ENCODE measurements at places on chromosomes 3 and 15. TPM values are rescaled to one million over a fixed set of nuclear protein-coding genes. Genes with fewer than 3 reads are reported as not detected.

DNA sequence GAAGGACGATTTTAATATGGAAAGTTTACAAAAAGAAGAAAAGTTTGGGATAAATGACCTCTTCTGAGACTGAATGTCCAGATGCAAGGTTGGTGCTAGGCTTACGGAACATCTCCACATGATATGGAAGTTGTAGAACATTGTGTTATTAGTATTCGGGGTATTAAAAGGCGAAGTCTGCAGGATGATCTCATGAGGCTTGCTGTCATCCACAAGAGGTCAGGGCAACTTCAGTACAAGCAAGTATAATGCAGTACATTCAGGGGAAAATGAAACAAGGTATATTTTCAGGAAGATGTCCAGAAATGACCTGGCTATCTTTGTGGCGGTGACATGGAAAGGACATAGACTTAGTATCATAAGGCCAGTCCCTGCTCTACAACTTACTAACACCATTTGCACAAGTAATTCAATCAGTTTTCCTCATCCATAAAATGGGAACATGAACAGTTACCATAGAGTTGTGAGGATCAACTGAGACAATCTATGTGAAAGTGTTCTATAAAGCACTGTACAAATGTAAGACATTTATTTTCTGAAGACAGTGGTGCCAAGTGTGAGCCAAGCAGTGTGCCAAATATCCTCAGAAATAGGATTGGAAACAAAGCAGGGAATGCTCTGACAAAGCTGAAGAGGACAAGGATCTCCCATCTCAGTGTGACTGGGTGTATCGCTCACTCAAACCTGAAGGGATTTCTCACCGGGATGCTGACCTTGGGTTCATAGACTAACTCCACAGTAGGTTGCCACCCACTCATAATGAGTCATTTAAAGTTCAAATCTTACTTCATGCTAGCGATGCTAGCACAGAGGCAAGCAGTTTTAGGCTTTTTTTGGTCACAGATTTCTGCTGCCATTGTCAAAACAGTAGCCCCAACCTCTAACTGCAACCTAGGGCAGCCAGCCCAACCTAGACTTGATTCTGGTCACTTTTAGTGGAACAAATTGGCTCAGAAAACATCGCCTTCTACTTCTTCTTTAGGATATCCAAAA, 118.3 kb downstream of the TIGIT start:
- no peak for DNase-seq

DNA sequence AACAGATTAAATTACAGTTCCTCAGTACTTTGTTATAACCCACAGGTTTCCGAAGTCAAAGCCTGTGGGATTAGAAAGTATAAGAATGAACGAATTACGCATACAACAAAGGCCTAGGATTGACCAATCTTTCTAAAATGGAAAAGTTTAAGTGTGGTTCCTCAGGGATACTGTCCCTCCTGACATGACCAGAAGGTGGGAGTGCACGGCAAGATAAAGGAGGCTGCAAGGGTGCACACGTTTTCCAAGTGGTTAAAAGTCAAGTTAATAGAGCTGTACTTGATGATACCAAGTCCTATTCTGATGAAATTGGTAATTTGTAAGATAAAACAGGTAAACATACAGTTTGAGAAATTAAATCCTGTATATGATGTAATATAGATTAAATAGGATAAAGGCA, 96.2 kb downstream of the ALDH1A2 start:
- no peak for DNase-seq

FBLN2 gene
- 5.3 TPM for total RNA-seq

DNA sequence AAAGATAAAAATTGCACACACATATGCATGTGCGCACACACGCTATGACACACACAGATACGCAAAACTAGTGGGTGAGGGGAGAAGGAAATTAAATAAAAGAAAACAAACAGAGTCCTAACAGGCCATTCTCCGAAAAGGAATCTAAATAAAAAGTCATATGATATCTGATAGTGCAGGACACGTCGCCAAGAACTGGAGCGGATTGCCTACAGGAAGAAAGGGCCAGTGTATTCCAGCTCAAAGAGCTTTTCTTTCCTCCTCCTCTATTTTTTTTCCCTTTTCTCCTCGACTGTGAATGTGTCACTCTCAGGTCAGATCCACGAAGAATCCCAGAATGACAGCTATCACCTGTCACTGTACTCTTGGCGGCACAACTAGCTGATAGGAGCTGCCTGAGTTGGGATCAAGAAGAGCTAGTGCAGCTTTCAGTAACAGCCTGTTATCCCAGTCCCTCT, 157.8 kb downstream of the TIGIT start:
- no peak for DNase-seq

CHRNA7 gene
- total RNA-seq = 4.5 TPM

ANKRD34C gene
- total RNA-seq = under 0.01 TPM

DNA sequence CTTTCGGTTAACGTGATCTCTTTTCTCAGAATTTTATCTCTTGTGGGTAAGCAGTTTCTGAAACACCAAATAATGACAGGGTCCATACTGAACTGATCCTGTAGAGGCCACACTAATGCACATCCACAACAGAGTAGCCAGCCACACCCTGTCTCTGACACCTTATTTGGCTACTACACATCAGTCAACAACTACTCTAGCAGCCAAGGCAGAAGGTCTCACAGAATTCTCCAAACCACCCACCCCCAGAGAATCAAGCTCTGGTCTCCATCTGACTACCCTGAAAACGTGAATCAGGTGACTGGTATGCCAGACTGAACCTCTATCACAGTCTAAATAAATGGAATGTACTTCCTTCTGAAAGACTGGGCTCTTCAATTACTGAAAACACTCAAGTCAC, 38.0 kb downstream of the EDC3 start:
- no peak for DNase-seq

DNA sequence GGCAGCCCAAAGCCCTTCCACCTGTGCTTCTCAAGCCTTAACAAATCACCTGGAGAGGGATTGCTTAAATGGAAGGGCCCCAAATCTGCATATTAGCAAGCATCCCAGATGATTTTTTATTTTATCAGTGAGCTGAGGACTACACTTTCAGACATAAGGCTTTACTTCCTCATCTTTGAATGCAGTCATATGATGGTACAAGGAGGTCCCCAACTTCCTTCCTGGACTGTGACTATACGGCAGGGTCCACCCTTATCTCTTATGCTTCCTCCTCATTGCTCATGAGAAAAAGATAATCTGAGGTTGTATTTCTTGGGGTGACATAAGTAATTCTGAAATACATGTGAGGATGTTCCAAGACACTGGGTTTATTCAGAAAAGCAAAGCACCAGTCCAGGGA, 13.7 kb upstream of the HEG1 start:
- DNase-seq = no peak
